ENCODE measurements at places on chromosomes 5 and 9. TPM values are rescaled to one million over a fixed set of nuclear protein-coding genes. Genes with fewer than 3 reads are reported as not detected.
A peak's percentile ranks its signal among the peaks of the same experiment; 100 is the strongest.

DNA sequence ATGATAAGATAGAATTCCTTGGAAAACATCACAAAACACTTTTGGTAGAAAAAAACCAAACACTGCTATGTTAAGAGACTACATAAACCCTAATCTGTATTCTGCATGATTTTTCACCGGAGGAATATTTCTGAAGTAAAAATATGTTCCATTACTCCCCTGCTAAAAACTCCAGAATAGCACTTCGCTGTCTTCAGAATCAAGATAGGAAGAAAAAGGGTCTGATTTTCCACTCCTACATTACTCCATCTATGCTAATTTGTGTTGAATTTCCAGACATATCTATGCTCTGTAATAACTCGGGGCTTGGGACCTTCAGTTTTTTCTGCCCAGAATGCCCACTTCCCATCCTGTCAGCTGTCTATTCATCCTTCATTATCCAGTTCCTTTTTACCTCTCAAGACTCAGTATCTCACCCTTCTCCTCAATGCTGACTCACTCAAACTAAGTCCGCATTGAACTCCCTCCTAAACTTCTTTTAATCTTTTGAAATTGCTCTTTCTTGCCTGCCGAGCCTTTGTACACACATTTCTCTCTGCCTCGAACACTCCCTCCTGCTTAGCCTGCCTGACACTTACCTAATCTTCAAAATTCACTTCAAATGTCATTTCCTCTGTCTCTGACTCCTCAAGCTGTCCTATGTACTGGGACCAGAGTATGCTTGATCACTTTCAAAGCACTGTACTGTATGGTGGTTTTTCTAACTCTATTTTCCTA is 171.0 kb downstream of the ARRDC3 start:
- DNase-seq, result no peak

Gene CCL28
- total RNA-seq, result 1.4 TPM

Gene MARCHF11
- total RNA-seq, result not detected

- no peak for DNase-seq
Observed at GRCh38 chr5:39100851-39101396, 26.7 kb upstream of the RICTOR start.

Gene C6
- total RNA-seq, result 16.6 TPM

DNA sequence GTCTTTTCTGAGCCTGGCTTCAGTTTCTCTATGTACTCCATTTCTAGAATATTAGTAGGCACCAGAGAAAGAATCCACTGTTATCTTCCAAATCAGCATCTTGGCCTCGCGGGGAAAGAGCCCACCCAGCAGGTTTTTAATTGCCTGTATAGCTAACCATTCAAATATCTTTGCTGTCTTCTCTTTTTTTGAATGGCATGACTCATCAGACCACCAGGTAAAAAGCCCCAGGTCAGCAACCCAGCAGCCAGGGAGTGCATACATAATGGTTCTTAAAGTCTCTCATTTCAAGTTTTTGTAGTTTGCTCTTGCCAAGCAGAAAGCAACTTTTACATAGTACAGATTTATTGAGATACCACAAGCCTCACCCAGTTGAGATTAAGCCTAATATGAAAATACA is 50.7 kb downstream of the TMEM167A start:
- no peak for DNase-seq

DNA sequence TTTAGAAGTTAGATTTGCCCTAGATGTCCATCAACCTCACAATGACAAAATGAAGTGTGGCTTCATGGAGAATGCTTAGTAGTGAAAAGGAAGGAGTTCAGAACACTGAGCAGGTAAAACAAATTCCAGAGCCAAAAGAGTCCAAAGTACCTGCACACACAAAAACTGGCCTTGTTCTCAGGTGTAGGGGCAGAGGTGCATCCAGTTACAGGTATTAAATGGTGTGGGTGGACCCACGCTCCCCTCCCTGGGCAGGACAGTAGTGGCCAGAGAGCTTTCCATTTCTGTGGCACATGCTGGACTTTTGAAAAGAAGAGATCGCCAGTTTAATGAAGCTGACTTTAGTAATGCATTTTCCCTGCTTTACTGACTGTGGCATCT is 47.2 kb downstream of the SECISBP2 start:
- DNase-seq, result no peak

- DNase-seq, result peak; percentile 58
Observed at GRCh38 chr9:97598461-97599288, 34.5 kb downstream of the TSTD2 start.

Gene UGT3A1
- not detected for total RNA-seq

DNA sequence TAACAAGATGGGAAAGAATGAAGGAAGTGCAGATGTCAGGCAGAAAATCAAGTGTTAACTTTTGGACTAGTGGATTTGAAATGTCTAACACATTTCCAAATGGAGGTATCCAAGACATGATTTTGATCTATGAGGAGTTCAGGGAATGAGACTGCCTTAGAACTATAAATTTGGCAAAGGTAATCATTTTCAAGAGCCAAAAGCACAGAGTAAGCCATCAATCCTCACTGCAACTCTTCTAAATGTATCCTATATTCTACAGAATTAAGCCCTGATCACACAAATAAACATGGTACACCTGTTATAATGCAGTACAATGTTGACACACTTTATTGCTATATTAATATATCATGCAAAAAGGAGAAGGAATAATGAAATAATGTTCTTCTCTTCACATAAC is 55.6 kb downstream of the SETX start:
- DNase-seq, result no peak

- DNase-seq, result no peak
Observed at GRCh38 chr9:98591696-98592095, 117.0 kb downstream of the GABBR2 start.

DNA sequence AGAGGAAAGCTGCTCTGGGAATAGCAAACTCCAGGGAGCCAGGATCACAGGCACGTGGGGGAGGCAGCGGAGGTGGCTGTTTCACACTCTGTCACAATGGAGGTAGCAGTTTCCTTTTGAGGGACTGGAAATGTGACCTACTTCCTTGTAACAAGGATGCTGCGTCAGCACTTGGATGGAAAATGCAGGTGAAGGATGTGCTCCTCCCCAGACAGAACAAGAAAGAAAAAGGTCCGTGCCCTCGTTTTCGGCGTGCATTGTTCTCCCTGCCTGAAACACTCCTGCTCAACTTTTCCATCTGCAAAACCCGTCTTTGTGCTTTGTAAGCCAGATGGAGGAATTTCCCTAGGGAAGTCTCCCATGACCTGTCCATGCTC is 55.1 kb upstream of the SH3PXD2B start:
- no peak for DNase-seq

Gene SLC6A7
- total RNA-seq, result not detected

Gene ZNF879
- 3.1 TPM for total RNA-seq

DNA sequence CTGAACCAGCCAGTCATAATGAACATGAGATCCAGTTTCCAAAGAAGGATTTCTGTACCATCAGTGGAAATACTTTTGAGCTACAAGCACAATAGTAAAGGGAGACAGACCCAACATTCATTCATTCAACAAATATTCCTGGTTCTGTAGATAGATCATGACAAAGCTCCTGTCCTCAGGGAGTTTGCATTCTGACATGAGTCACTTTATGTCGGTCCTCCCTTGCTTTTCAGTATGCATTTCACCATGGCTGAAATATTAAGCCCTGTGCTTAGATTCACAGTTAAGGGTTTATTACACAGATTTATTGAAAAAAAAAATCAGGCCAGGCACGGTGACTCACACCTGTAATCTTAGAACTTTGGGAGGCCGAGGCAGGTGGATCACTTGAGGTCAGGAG is 5.4 kb upstream of the MYOT start:
- DNase-seq, result no peak

Gene TRMT10B
- total RNA-seq, result 9.1 TPM

Gene HAVCR1
- total RNA-seq, result 2.2 TPM

Gene GHR
- 127 TPM for total RNA-seq

Gene ZFR
- 87.7 TPM for total RNA-seq

- DNase-seq, result no peak
Observed at GRCh38 chr5:160427607-160428006, 6.0 kb downstream of the PTTG1 start.

Gene ABHD17B
- total RNA-seq, result 18.6 TPM

GRCh38 chr9:114318416-114318815 is 4.5 kb upstream of the ORM1 start:
- peak; percentile 15 for DNase-seq

Gene ADAM19
- 16.0 TPM for total RNA-seq

Gene OLFM1
- 12.1 TPM for total RNA-seq

DNA sequence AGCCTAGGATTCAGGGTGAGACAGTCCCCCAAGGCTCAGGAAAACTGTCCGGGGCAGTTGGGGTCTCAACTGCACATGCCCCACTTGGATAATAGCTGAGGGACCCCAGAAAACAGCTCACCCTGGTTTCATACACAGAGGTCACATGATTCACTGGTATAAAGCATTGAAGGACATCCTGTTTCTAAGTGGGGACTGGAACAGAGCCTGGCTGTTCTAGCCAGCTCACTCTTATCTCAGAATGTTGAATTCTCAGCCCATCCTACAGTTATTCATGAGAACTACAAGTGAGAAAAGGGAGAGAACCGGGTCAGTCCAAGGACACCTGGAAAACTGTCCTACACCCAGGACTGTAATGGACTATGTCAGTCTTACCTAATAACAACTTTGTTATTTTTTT is 170.9 kb downstream of the FGF1 start:
- no peak for DNase-seq

DNA sequence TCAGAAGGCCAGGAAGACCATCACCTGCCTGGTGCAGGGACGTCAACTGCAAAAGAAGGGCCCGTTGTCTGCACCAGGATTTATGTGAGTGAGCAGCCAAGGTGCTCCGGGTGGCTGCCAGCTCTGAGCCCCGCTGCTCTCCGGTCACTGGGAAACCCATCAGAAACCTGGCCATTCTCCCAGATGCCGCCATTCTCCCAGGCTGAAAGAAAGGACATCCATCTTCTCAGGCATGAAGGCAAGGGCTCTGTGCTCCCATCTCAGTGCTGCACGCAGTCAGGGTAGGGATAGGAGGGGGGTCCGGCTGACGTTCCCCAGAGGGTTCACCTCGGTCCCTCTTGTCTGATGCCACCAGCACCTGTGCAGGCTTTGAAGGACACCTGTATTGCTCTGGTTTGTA is 158.4 kb downstream of the ERCC6L2 start:
- no peak for DNase-seq

DNA sequence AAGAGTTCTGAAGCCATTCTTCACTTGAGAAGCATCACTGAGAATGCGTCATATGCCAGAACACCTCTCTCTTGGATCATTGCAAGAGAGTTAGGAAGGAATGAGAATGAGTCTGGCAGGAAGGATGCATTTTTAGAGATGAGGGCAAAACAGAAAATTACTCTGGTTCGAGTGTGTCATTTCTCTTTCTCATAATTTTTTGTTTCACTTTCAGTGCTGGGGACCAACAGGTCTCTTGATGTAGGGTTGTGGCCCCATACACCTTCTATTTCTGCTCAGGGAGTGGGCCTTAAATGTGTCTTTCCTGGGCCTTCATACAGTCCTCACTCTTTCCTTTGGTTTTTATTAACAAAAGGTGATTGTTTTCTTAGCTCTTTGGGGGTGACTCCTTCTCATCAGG is 302.4 kb downstream of the NR3C1 start:
- no peak for DNase-seq

DNA sequence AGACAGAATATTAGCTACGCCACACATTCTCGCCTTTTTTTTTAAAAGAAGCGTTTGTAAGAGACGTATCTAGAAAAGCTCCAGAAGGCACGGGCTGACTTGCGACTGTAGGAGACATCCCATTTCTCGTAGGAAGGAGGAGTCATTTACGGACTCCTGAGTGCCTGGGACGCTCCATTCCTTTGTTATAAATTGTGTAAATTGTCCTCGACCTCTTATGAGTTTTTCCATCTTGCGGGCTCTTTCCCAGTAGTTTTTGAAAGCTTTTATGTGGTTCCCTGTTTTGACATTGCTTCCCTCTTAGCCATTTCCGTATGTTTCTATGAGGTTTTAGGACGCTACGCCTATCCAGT is 1.0 kb downstream of the RABL6 start:
- no peak for DNase-seq

GRCh38 chr9:81079055-81079454 is 610.3 kb downstream of the TLE1 start:
- DNase-seq, result no peak

- DNase-seq, result no peak
Observed at GRCh38 chr5:174344335-174344734, 298.8 kb downstream of the NSG2 start.

DNA sequence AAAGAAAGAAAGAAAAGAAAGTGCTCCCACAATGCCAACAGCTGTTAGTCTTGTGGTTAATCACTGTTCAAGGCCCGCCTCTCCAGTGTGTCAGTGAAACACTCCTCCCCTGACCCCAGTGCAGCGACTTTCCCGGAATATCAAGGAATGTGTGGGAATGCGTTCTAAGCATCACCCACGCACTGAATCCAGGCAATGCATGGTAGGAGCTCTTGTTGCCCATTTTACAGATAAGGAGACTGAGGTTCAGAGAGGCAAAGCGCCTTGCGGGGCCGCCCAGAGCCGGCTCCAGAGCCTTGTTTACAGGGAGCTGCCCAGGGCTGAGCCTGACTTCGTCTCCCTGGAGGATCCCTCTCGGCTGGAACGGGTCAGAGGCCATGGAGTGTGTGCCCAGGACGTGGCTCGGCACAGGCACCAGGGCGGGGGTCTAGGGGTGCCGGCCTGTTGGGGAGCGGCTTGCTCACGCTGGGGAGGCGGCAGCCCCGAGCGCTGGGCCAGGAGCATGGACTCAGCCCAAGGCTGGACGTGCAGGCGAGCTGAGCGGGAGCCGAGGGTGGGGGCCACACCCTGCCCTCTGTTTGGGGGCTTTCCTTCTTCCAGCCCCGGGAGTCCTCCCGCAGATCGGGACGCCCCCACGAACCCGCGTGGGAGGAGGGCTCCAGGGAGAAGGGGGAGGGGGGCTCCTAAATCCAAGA is 823 bp downstream of the ST6GALNAC6 start:
- no peak for DNase-seq

DNA sequence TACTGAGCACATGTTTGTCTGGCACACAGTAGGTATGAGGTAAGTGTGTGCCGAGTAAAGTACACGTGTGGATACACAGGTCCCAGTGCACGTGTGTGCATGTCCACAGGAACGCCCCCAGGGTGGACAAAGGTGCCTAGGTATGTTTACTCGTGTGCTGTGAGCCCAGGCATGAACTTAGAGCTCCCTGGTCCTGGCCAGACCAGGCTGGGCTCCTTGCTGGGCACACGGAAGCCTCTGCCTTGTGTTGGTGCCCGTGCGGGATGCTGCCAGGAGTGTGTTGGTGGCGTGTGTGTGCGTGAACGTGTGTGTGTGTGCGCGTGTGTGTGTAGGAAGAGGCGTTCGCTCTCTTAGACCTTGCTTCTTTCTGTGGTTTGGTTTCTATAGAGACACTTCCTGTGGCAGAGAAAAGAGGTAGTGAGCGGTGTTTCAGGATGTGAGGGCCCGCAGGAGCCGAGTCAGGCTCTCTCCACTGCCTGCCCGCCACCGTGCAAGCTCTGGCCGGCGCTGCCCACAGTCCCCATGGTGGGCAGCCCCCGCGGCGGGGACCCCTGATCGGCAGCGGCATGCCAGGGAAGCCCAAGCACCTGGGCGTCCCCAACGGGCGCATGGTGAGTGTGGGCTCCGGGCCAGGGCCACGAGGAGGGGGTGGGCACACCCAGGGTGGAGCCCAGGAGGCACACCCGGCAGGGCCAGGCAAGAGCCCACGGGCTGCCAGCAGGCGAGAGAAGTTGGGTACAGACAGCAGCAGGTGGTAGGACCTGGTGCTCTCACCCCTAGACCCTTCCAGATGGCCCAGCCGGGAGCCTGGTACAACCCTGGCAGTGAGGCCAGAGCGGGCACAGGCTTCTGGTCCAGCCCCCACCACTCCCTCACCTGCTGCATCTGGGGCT is at the start of gene RGS14:
TSS of gene RGS14 (plus strand) at position 466 of the 893 bp plus-strand sequence. CDS start at position 567, 101 bp downstream.
- DNase-seq, result no peak

- DNase-seq, result no peak
Observed at GRCh38 chr5:167533814-167534795, 757.3 kb upstream of the WWC1 start.

All from omental fat pad (tissue), 4 donors.